ENCODE measurements at places on chromosomes 1 and 21.

DNA sequence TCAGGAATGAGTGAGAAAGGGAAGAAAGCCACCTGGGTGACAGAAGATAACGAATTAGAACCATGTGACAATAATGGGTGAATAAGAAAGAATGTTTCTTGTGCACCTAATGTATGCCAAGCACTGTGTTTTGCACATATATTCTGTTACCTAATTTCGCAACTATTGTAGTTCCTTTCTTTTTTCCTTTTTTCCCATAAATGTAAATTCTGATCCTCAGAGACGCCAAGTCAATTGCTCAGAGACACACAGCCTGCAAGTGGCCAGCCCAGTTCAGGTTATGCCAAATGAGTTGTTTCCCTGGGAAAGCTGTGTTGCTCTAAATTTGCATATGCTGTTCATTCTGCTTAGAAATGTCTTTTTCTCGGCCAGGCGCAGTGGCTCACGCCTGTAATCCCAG is 1.7 kb upstream of the RSPO1 start:
- DNase-seq: no peak

GRCh38 chr1:215872658-215873057 is 305.6 kb downstream of the KCTD3 start:
- DNase-seq: no peak

GRCh38 chr1:171134204-171134923 is 43.7 kb downstream of the FMO3 start:
- no peak for DNase-seq

GRCh38 chr1:16130827-16131226 is 25.0 kb downstream of the EPHA2 start:
- DNase-seq: no peak
